Activated naive CD8-positive, alpha-beta T cell treated with anti-CD3 and anti-CD28 coated beads, Interleukin-2, amount 10 ng/mL, durations not matched to agents 7 days and 5 days (primary cell): ENCODE measurements at places on chromosomes 5 and 9. TPM values are rescaled to one million over a fixed set of nuclear protein-coding genes. Genes with fewer than 3 reads are reported as not detected.
A peak's percentile ranks its signal among the peaks of the same experiment; 100 is the strongest.

The FBLL1 gene
- total RNA-seq, result not detected

The PCDH12 gene
- total RNA-seq, result 0.09 TPM

The AFAP1L1 gene
- 0.17 TPM for total RNA-seq

The PCDHA1 gene
- not detected for total RNA-seq

The ZNF189 gene
- total RNA-seq, result 14.6 TPM

The FOXI1 gene
- not detected for total RNA-seq

DNA sequence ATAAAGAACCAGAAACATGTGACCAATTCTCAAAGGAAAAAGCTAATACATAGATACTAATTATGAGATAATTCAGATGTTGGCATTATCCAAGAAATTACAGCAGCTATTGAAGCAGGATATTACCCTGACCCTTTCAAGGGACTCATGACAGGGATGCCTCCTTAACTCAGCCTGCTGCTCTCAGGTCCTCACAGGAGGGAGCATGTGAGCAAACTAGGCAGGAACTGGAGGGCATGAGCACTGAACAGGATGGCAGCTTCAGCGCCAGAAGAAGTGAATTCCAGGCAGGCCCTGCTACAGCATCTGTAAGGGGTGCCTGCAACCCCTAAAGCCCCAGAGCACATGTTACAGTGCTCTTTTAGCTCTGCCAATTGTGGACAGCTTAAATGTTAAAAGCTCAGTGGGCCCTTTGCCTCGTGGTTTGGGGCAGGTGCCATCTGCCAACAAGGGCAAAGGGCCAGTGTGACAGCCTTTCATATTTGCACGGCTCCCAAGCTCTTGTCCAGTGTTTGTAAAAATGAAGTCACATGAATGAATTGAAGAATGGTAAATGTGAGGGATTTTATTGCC is 464.7 kb upstream of the COX7C start:
- no peak for DNase-seq

- DNase-seq, result no peak
Observed at GRCh38 chr9:117416856-117417255, 2.0 kb upstream of the ASTN2 start.

GRCh38 chr9:82034956-82035731 is 46.6 kb downstream of the SPATA31D1 start:
- DNase-seq, result no peak

- no peak for DNase-seq
Observed at GRCh38 chr5:116032991-116033390, 719 bp downstream of the ARL14EPL start.

GRCh38 chr5:150323092-150323491 is 20.4 kb upstream of the ARSI start:
- DNase-seq, result no peak

- peak; percentile 74 for DNase-seq
Observed at GRCh38 chr5:150778517-150779396, at the start of gene SMIM3. SMIM3 (plus strand) TSS chr5:150778757; CDS start chr5:150795441, 16,684 bp downstream.

GRCh38 chr5:133240425-133241091 is 188.7 kb downstream of the HSPA4 start:
- DNase-seq, result no peak

- no peak for DNase-seq
Observed at GRCh38 chr9:26802921-26803320, 89.7 kb downstream of the CAAP1 start.

GRCh38 chr9:117718085-117718484 is 13.9 kb downstream of the TLR4 start:
- no peak for DNase-seq

DNA sequence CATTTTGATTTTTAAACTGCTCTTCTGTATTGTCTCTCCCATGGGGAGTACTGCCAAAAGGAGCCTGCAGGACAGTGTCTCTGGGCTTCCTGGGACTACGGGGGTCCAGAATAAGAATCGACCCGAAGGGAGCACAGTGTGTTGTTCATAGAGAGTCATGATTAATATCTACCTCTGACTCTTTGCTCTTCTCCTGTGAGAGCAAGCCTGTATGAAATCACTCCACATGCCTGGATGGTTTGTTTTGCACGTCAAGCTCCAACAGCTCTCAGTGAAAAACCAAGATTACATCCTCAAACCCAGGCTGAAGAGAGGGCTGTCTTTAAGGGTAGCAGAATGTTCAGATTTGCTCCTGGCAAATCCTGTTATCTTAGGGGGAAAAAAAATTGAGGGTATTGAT is 1860.0 kb upstream of the WWC1 start:
- no peak for DNase-seq
